Transverse colon (tissue), 4 donors: ENCODE measurements at places on chromosomes 5 and 9. TPM values are rescaled to one million over a fixed set of nuclear protein-coding genes. Genes with fewer than 3 reads are reported as not detected.

PRDM9 gene
- not detected for total RNA-seq

GRCh38 chr9:125366676-125367075 is 105.0 kb downstream of the GAPVD1 start:
- H3K27me3 ChIP-seq = no peaks in the 10 kb centered on the region
- no peaks in the 10 kb centered on the region for H3K36me3 ChIP-seq
- H3K4me1 ChIP-seq = no peaks in the 10 kb centered on the region

DNA sequence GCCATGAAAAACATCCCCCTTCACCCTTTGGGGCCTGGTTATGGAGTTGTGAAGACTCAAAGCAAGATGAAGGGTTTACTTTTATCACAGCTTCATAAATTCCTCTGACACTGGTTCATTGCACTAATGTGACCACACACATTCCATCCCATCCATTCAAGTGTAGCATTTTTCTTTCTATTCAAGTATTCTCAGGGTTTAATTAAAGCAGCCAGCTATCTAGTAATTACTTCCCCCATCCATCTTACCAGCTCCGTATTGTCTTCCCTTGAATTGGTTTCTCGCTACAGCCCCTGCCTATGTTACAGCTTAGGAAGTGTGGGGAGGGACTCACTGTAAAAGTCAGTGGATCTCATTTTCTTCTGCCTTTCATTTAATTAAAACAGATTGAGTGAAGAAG is 387.0 kb upstream of the RFX3 start:
- H3K27ac ChIP-seq = no peak overlapping the region
- H3K27me3 ChIP-seq = no peaks in the 10 kb centered on the region
- no peaks in the 10 kb centered on the region for H3K4me1 ChIP-seq
- H3K36me3 ChIP-seq = no peaks in the 10 kb centered on the region
- H3K4me3 ChIP-seq = no peak overlapping the region

FAM153A gene
- not detected for total RNA-seq

LHX3 gene
- total RNA-seq = not detected

TAF11L10 gene
- not detected for total RNA-seq

ALDH1A1 gene
- total RNA-seq = 566 TPM

GABRA1 gene
- not detected for total RNA-seq

FBP1 gene
- total RNA-seq = 21.3 TPM

DNA sequence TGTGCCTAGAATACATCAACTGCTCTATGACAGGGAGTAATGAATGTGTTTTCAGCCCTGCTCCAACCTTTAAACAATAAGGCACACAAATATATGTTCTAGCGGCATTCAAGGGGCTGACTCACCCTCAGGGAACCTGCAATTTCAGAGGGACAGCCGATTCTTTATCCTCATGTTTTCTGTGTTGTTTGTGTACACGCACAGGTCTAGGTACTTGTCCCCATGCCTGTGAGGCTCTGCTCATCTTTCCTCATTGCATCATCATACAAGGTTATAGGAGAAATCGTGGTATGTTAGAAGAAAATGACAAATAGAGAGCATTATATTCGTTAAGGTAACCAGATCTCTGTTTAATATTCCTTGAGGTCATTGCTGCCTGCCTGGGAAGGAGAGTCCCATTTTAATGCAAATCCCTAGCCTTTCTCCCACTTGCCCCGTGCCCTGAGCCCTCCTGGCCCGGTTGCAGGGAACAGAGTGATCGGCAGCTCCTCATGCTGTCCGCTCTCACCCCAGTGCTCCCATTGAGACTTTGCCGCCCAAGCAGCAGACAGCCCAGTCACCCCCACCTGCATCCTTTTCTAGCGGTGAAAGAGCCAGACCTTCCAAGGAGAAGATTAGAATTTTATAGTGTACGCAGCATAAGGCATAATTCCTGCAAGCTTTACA is 14.6 kb downstream of the MAP1B start:
- no peak for DNase-seq
- no peaks in the 10 kb centered on the region for H3K36me3 ChIP-seq
- H3K27me3 ChIP-seq = peaks cover 7% of the 10 kb centered on the region
- H3K27ac ChIP-seq = no peak overlapping the region

DNA sequence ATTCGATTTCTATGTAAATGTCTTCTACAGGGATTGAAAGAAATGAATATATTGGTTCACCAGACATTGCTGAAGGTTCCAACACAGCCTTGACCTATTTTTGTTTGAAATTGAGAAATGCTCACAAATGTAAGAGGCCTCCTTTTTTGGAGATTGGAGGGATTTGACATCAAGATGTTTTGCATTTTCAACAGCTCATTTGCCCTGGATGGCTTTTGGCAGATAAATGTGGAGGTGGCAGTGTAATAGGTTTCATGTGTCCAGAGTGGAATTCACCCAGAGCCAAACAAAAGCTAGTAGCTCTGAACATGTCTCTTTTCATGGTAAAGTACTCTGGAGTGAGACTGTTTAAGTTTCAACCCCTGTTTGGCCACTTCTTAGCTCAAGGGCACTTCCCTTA is 77.3 kb downstream of the PALM2AKAP2 start:
- no peak overlapping the region for H3K4me3 ChIP-seq
- H3K27ac ChIP-seq = no peak overlapping the region
- H3K27me3 ChIP-seq = no peaks in the 10 kb centered on the region
- no peaks in the 10 kb centered on the region for H3K36me3 ChIP-seq
- no peaks in the 10 kb centered on the region for H3K4me1 ChIP-seq
- no peak for DNase-seq

DNA sequence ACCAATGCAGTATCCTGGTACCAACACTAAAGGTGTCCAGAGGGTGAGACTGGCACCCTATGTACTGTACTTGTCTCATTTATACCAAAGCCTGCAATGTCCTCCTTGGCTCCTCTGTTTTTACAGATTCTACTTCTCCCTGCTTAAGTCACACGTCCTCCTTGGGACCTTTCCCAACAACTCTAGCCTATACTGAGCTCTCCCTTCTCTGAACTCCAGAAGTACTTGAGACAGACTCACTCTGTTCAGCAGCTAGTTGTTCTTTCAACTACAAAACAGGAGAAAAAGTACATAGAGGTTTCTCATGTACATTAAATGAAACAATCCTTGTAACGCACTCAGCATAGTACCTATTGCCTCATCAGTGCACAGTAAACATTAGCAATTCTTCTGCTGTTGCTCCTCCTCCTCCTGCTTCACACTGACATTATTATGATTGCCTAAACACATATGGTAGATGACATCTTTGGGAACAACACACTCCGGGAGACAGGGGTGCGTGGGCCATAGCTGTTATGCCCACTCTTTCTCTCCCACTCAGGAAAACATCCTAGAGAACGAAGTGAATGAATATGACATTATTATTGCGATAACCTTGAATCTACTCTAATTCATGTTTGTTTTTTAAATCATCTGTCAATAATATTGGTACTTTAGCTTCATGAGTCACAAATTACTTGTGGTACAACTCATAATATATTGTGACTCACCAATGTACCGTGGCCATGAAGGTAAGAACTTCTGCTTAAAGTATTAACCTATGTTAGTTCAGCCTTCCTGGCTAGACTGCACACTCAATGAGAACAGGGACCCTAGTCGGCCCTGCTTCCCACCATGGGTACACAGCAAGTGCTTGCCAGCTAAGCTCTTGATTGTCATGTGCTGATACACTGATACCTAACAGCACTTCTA is 180.3 kb upstream of the ADRA1B start:
- no peak for DNase-seq
- H3K36me3 ChIP-seq = no peaks in the 10 kb centered on the region
- H3K4me1 ChIP-seq = no peaks in the 10 kb centered on the region
- no peak overlapping the region for H3K4me3 ChIP-seq
- no peaks in the 10 kb centered on the region for H3K27me3 ChIP-seq

DNA sequence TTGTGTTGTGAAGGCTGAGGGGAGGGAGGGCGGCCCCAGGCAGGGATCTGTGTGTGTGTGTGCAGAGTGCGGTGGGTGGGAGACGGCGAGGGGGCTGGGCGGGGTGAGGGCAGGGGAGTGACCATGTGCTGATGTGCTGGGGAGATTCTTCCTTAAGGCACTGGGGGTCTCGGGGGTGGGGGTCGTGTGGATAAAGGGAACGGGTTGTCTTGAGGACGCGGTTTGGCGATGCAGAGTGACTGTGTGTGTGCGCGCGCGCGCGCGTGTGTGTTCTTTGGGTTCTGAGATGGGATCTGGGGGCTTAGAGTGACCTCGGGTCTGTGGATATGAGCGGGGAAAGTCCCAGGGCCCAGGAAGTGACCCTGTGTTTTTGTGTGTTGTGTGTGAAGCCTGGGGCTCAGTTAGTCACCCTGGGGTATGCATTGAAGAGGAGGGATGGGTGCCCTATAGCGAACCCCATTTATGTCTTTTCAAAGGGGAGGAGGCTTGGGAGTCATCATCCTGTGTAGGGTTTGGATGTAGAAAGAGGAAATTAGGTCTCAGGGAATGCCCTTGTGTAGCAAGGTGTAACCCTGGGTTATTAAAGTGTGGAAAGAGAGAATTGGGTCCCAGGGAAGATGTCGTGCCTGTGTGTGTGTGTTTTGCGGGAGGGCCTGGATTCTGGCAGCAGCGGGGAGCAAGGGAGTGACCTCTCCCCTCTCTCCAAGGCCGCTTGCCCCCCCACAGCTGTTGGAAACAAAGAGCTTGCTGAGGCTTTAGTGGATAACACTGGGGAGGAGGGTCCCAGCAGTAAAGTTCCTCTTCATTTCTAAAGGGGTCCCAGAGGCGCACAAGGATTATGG is 1.4 kb downstream of the TMEFF1 start:
- H3K36me3 ChIP-seq = no peaks in the 10 kb centered on the region
- H3K4me1 ChIP-seq = no peaks in the 10 kb centered on the region
- H3K27me3 ChIP-seq = peaks cover 31% of the 10 kb centered on the region
- peak overlapping the region; percentile 48 for H3K4me3 ChIP-seq
- no peak for DNase-seq
- H3K27ac ChIP-seq = no peak overlapping the region

DNA sequence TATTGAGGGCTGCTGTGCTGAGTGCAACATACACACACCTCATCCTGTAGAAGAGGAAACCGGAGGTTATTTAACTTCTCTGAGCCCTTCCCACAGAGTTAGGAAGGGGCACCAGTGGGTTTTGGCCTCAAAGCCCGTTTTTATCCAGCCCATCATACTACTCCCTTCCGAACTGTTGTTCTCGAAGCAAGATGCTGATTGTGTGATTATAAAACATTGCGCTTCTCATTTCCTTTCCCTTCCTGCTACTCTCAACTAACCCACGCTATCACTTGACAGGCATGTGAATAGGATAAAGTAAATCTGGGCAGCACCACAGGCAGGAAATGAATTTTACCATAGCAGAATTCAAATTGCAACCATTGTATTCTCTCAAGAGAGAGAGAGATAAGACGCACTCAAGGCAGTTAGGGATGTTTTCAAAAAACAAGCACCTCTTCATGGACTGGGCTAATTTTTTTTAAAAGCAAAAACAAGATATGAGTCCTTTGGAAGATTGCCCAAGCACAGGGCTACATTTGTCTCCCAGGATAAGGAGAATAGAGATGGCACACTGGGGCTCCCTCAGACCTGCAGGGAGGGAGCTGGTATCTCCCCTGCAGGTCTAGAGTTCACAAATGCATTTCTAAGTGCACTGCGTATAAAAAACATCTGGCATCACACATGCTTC is 52.6 kb downstream of the GNA14 start:
- no peak for DNase-seq
- no peaks in the 10 kb centered on the region for H3K36me3 ChIP-seq
- no peak overlapping the region for H3K4me3 ChIP-seq
- H3K27ac ChIP-seq = no peak overlapping the region
- peaks cover 16% of the 10 kb centered on the region for H3K4me1 ChIP-seq

WNK2 gene
- 133 TPM for total RNA-seq
